ENCODE measurements at places on chromosomes 6 and 20.

DNA sequence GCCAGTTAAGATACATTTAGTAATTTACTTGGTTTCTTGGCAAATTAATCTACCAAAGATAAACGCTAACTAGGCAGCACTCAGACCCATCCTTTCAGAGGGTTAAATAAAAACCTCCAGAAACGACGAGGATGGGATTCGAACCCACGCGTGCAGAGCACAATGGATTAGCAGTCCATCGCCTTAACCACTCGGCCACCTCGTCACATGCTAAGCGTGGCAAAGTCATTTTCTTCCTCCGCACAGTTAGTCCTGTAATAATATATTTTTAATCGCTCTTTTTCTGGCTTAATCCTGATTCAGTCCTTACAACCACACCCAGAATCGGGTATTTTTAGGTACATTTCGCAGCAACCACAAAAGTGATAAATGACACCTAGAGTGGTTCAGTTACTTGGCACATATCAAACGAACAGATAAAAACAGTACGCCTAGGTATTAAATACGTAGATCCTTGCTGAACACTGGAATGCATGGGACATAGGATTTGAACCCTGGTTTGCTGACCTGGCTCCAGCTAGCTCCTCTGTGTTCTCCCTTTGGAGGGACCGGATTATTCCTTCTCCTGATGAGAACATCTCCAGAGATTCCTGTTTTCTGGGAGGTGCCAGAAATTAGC, 71.6 kb downstream of the GPX5 start:
- DNase-seq, result no peak

DNA sequence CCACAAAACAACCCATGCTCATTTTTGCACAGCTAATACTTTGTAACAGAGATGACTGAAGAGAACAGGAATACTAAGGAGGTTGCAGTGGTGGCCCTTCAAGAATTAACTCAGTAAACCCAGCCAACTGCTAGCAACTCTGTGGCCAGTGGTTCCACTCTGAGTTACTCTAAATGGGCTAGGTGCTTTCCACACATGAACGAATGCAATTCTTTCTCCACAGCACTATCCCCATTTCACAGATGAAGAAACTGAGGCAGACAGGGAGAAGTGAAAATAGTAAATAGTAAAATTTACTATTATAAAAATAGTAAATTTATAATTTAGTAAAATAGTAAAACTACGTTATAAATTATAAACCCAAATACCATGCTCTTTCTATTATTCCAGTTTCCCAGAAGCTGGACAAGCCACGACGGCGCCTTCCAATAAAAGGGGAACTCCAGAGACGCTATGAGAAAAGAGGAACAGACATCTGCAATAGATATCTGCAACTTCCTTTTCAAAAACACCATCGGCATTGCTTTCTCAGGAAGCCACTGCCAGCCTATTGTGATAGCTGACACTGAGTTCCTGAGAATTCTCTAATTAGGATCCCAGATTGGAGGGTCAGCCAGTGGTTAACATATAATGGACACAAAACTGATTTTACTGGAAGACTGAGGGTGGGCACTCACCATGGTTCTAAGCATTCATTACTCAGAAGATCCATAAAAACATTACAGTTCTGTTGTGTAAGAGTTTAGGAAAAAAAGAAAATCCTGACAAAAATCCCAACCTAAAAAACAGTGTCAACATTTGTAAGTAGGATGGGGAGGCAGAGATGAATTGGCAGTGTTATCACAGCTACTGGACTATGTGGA, 16.2 kb downstream of the FKBP1A start:
- no peak for DNase-seq

DNA sequence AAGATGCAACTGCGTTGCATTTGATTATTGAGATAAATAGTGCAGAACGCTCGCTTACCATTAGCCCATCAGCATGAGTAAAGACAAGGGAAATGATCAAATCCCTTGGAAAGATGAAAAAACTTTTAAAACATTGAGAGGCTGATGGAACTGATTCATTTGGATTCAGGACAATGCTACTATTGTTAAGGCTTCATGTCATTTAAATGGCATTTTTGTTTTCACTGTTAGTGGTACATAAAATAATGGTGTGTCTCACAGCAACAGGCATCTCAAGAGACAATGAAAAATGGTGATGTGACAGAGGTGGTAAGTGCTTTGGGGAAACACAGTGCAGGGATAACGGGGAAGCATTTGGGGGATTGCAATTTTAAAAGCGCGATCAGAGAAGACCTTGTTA, 159.7 kb upstream of the KCNG1 start:
- DNase-seq, result no peak

DNA sequence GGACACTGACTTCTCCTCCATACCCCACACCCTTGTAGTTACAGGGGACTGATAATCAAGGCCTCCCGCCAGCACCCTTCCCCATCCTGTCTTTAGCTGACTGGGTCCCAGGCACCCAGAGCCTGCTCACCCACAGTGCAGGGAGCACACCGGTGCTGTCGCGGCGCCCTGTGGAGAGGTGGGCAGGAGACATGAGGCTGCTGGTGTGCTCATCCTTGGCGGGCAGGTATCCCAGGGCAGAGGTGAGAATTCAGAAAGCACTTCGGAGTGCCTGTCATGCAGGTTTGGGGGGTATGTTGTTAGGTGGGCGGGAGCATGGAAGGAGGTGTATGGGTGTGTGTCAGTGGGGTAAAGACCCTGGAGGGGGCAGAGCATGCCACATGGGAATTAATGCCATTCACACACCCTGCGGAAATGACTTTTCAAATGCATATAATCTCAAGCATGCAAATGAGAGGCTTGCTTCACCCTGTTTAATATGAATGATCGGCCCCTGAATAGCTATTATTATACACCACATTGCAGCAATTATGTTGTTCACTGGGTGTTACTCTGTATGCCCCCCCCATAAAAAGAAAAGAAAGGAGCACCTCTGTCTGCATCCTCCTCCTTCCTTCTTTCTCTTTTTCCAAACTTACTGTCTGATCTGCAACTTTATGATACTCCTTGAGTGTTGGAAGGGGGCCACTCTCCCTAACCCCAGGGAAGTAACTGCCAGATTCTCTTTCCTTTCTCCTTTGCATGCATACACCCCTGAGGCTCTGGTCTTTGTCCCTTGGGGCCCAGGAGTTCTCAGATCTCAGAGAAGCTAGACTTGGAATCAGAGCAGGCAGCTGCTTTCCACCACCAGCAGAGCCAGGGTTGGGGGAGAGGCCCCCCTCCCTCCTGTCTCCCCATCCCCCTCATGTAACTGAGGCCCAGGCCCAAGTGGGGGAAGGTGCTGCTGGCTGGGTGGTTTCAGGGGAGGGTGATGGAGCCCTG, 16.0 kb downstream of the FOXP4 start:
- no peak for DNase-seq

- no peak for DNase-seq
These were observed 54.4 kb downstream of the TOX2 start for GRCh38 chr20:43969028-43969447.
